ENCODE measurements at places on chromosomes 3 and 15. TPM values are rescaled to one million over a fixed set of nuclear protein-coding genes. Genes with fewer than 3 reads are reported as not detected.

The GHSR gene
- not detected for total RNA-seq

The CPEB1 gene
- total RNA-seq = 3.2 TPM

DNA sequence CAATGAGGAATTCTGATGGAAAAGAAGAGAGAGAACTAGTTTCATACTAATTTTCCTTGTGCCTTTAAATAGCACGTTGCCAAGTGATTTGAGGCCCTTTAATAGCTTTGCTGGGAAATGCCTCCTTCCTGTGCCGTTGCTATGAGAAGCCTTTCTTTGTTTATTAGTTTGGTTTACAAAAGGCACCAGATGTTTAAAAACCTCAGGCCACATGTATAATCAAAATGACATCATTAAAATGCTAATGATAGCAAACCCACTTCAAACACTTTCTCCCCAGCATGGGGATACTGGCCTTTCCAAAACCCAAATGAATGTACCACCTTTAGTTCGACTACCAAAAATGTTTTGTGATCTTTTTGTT, 50.0 kb upstream of the TBC1D23 start:
- DNase-seq = no peak

- no peak for DNase-seq
Measured at GRCh38 chr15:92467245-92467644, 73.6 kb downstream of the ST8SIA2 start.

The TMC3 gene
- not detected for total RNA-seq

GRCh38 chr3:85660451-85660850, 701.7 kb downstream of the CADM2 start:
- no peak for DNase-seq

The MCF2L2 gene
- 0.47 TPM for total RNA-seq

GRCh38 chr15:66190746-66191145, 62.8 kb downstream of the MEGF11 start:
- no peak for DNase-seq

The TRH gene
- 0.65 TPM for total RNA-seq

The CYP1A2 gene
- not detected for total RNA-seq

- no peak for DNase-seq
Measured at GRCh38 chr3:159760046-159760445, 228.6 kb upstream of the IL12A start.

The ARGFX gene
- not detected for total RNA-seq

The ST8SIA2 gene
- not detected for total RNA-seq

GRCh38 chr3:69890084-69890483, 109.4 kb upstream of the SAMMSON start:
- no peak for DNase-seq

GRCh38 chr3:129605922-129606635, 397 bp downstream of the PLXND1 start:
- no peak for DNase-seq

- DNase-seq = no peak
Measured at GRCh38 chr15:67114846-67115585, 49.6 kb downstream of the SMAD3 start.

GRCh38 chr3:151538456-151539393, 77.9 kb upstream of the IGSF10 start:
- no peak for DNase-seq

The LRRIQ4 gene
- not detected for total RNA-seq

The AMIGO3 gene
- total RNA-seq = 2.8 TPM

The TNFSF10 gene
- 220 TPM for total RNA-seq

The EDEM1 gene
- total RNA-seq = 32.7 TPM

DNA sequence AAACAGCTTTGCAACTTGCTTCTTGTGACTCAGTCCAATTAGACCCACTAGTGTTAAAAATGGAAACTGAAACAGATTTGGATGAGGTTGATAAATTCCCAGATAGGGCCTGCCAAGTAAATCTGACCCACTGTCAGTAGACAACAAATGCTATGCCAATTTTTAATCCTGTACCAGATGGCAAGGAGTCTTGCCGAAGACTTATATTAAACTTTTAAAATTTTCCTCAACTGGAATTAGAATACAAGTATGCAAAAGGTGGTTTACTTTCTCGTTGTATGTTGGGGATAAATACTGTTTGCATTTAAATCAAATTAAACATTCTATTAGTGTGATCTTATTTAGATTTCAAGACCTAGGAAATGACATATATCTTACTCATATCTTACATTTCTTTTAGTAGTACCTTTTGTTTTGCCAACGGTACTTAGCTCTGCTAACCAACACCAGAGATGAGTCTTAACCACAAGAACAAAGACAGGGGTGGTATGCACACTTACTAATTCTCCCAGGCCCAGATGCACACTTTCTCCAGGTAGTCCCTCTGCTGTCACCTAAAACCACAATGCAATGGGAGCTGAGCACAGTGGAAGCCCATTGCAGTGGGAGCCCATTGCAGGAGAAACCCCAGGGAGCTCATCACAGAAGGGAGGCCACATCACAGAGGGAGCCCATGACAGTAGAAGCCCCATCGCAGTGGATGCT, 77.8 kb downstream of the WWTR1 start:
- no peak for DNase-seq

DNA sequence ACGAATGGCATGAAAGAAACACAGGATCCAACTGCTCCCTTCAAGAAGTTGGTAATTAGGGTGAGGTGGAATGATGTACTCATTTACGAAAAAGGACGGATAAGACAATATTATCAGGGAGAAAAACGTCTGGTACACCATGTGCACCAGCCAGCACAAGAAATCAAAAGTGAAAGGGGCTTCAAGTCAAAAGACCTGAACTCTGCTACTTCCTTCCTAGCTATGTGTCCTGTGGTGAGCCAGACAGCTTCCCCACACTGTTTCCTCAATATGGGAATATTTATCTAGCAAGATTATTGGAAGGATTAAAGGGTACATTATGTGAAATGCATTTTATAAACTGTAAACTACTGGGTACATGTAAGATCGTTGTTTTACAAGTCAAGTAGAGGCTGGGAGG, 33.9 kb downstream of the RAB27A start:
- DNase-seq = no peak

Data from omental fat pad (tissue), 4 donors.